ENCODE measurements at places on chromosomes 7 and 10.
A peak's percentile ranks its signal among the peaks of the same experiment; 100 is the strongest.

DNA sequence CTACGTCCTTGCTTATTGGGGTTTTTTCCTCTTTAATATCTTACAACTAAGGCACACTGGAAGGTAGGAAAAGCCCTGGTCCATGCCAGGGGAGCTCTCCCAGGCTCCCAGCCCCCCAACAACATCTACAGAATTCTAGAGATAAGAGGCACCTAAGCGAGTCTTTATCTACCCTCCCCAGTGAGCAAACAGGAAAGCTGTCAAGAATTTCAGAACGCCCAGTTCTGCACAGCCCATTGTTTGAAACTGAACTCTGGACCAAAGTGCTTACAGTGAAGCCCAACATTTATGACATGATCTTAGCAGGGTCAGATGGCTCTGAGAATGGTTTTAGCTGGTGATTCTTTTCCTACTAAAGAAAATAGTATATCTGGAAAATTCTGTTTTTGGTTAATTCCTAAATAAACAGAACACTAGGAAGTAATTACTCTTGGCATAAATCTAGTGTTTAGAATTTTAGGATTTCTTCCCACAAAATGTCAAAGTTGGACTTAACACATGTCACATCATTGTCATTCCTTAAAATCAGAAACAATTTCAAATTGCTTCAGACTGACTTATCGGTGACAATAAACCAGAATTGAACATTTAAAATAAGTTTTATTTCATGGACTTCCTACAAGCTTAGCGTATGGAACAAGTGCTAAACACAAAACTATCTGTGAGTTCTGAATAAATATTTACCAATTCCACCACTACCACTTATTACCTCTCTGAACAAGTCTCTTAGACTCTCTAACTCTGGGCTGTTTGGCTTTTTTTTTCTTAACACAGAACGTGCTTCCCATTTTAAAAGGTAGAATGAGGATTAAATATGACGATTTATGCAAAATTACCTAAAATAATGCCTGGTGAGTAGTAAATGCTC, 31.3 kb upstream of the RNF32 start:
- no peak for DNase-seq

- no peak for DNase-seq
These were observed 65.1 kb downstream of the MINDY3 start for GRCh38 chr10:15795036-15795792.

GRCh38 chr10:73591935-73592699, 975 bp upstream of the USP54 start:
- DNase-seq: peak; percentile 23

GRCh38 chr10:121648493-121648892, 50.2 kb upstream of the FGFR2 start:
- no peak for DNase-seq

DNA sequence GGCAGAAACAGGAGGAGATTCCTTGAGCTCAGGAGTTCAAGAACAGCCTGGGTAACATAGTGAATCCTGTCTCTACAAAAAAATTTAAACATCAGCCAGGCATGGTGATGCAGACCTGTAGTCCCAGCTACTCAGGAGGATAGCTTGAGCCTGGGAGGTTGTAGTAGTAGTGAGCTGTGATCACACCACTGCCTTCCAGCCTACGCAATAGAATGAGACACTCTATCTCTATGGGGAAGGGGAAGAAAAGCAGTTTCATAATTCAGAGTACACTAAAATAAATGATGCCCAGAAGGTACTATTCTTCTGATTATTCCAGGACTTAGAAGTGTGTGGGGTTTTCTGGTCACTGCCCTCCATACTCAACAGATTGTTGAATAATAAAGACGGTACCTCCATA, 177.3 kb downstream of the KMT2E start:
- no peak for DNase-seq

DNA sequence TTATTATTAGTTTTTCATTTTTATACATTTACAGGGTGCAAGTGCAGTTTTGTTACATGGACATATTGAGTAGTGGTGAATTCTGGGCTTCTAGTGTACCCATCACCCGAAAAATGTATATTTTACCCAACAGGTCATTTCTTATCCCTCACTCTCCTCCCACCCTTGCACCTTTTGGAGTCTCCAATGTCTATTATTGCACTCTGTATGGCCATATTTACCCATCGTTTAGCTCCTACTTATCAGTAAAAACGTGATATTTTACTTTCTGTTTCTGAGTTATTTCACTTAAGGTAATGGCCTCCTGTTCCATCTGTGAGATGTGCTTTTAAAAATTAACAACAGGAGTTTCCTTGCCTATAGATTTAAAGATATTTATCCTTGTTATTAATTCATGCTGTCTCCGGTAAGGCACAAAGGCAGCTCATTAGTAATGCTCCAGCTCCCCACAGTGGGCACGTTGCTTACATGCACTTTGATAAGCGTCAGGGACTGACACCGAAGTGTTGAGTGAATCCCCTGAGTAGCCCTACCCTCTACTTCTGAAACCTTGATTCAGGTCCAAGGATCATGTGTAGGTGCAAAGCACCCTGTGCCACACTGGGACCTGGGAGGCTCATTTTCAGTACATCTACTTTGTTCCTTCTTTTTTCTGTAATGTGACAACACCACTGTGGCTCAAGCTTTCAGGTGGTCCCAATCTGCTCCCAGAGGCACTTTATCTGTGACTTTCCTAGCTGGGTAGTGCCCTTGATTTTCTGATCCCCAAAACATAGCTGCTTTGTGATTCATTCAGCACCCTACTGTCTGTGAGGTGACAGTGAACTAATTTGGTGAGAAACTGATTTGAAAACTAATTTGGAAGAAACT, 27.3 kb downstream of the HYAL4 start:
- peak; percentile 28 for DNase-seq

DNA sequence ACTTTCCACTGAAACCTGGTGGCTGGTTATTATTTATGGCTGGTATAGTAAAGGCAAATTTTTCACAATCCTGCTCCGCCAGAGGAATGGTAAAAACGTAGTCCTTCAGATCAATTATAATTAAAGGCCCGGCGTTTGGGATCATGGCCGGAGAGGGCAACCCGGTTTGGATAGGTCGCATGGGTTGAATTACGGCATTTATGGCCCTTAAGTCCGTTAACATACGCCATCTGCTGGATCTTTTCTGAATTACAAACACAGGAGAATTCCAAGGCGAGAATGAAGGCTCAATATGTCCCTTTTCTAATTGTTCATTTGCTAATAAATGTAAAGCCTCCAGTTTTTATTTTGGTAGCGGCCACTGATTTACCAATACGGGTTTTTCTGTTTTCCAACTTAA, 11.3 kb upstream of the TAS2R3 start:
- DNase-seq: no peak

- DNase-seq: no peak
These were observed 26.7 kb upstream of the PROSER2 start for GRCh38 chr10:11796474-11796873.

DNA sequence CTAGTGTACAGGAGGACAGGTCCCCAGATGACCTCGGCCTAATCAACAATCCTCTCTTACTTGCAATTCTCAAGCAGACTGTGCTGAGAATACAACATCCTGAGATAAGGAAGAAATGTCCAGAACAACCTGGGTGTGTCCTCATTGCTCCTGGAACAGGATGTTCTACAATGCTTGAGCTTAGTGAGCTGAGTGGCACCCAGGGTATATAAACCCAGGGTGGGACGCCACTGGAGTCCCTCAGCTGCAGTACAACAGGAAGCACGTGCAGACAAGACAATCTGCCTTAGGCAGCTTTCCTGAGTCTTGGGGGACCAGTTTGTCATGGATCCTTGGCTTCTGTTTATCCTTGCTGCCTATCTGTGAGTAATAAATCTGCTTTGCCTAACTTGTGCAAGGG, 27.7 kb upstream of the SLC25A13 start:
- no peak for DNase-seq

GRCh38 chr10:103692436-103692951, 162.9 kb downstream of the SH3PXD2A start:
- DNase-seq: no peak

DNA sequence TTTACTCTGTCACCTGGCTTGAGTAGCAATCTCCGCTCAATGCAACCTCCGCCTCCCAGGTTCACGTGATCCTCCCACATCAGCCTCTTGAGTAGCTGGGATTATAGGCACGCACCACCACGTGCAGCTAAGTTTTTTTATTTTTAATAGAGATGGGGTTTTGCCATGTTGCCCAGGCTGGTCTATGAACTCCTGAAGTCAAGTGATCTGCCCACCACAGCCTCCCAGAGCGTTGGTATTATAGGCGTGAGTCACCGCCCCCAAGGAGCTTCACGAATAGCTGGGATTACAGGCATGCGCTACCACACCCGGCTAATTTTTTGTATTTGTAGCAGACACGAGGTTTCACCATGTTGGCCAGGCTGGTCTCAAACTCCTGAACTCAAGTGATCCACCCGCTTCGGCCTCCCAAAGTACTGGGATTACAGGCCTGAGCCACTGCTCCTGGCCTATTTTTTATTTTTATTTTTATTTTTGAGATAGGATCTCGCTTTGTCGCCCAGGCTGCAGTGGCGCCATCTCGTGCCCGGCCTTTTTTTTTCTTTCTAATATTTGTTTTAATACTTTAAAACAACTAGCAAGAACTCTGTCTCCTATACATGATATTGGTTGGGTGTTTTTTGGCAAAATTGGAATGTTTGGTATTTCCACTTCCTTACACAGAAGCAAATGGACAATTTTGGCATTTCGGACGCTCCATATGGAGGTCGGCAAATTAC, 1.1 kb downstream of the EFCAB10 start:
- no peak for DNase-seq

DNA sequence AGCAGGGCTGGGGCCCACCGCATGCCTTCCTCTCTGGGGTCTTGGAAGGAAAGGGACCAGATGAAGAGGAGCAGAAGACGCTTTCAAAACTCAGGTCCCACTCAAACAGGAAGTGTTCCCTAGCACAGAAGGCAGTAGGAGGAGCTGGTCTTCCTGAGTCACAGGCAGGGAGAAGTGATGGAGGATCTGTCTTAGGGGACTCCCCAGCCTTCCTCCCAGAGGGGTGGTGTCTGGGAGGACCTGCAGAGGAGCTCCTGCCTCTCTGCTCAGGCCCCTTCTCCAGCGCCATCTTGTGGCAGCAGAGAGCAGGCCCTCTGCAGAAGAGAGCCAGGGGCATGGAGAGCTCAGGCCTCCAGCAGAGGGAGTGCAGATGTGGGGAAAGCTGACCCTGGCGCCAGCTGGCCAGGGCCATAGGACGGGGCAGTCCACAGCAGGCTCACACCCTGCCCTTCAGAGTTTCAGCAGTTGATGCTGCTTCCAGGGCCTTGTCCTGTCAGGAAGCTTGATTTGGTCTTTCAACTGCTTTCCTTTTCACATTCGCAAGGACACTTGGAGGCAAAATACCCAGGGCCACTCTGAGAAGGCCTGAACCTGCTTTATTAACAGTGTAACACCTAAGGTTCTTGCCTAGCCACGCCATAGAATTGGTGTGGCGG, 62.2 kb upstream of the TARP start:
- peak; percentile 71 for DNase-seq

GRCh38 chr7:72017756-72018155, 394.4 kb downstream of the CALN1 start:
- no peak for DNase-seq

- DNase-seq: no peak
These were observed 196.6 kb downstream of the BBS9 start for GRCh38 chr7:33325754-33326484.

DNA sequence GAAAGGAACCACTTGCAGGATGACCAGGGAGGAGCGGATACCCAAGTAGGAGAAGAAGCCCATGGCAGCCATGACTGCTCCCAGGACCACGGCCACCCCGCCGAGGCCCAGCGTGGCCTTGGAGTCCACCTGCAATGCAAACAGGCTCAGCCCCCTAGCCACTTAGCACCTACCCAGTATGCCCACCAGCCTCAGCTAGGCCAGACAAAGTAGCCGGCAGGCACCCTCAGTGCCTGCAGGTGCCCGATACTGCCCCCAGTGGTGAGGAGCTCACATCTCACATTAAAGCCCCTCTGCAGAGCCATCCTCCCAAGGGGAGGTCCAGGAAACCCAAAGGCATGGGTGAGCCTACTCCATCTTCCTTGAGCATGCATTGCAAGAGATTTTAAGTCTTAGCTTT, 6.6 kb downstream of the NPC1L1 start:
- no peak for DNase-seq

Measured in smooth muscle cell of the brain vasculature (primary cell).